ENCODE measurements at places on chromosomes 1 and 21.

DNA sequence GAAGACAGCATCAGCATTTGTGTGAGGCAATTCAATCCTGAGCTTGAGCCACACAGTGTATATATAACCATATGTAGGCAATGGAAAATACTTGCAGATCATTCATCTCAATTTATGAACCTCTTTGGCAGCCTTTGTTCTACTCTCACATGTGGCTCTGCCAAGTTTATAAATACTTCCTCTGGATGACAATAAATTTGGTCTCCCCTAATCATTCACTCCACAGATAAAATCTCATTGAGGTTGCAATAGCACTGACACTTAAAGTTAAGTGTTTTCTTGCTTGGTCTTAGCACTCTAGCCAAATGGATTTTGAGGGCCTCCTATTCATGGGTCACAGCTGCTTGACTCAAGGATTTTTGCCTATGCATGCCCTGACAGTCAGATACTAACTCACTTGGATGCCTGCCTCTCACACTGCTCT lies 136.6 kb upstream of the VANGL1 start:
- DNase-seq, result no peak

- DNase-seq, result no peak
Measured at GRCh38 chr1:163063143-163063542, 6.0 kb upstream of the RGS4 start.

- no peak for DNase-seq
Measured at GRCh38 chr1:87165177-87165576, 163.5 kb upstream of the LMO4 start.

GRCh38 chr1:180563026-180563827 lies 4.5 kb downstream of the OVAAL start:
- no peak for DNase-seq

DNA sequence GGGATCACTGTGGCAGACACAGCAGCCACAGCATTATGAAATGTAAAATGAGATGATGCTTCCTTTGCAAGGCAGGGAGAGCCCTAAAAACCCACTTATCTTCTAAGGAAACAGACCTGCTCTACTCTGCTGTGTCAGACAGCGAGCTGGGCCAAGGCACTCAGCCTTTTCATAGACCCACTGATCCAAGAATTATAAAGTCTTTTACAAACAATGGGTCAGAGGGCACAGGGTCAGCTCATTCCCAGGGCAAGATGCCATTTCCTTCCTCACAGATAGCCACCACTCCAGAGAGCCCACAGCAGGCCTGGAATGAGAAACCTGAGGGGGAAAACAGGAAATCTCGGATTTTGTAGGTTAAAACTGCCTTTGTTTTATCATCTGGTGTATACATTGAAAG lies 42.9 kb downstream of the CASQ2 start:
- DNase-seq, result no peak

GRCh38 chr1:59814901-59815825 lies at the start of gene HOOK1:
Gene HOOK1 (plus strand): TSS chr1:59814949. CDS start chr1:59815118, 169 bp downstream.
- no peak for DNase-seq

DNA sequence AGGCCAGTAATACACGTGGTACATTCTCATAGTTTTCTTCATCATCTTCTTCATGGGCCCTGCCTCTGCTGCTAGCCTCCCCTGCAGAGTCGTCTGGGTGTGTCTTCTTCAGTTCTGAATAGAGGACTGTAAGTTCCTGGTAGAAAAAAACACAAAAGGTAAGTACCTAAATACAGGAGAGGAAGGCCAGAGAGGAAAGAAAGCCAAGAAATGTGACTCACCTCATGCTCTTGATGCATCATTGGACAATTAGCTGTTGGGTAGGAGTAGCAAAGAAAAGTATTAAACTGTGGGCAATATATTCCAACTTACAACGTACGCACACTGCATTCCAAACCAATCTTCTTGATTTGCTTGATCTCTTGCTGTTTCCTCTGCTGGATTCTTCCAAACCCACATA lies 21.8 kb downstream of the FCRL3 start:
- no peak for DNase-seq

- no peak for DNase-seq
Measured at GRCh38 chr21:15144026-15144425, 79.2 kb upstream of the NRIP1 start.

DNA sequence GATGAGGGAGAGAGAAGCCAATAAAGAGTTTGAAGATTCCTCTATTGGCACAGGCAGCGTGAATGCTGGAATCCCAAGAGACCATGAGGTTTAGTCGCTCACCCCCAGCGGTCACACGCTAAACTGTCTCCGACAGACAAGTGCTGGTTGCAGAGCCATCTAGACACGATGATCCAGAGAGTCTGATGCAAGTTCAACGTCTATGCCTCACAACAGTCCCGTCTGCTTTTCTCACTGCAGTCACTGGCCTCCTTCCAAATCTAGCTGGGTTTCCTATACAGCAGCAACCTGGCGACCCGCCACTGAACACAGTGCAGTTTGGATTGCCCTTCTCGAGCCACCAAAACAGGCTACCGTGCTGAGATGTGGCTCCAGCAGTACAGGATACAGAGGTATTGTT lies 98.6 kb upstream of the KRTAP19-8 start:
- DNase-seq, result no peak

- no peak for DNase-seq
Measured at GRCh38 chr21:39660191-39660980, 47.6 kb downstream of the B3GALT5 start.

GRCh38 chr1:223245411-223245810 lies 102.4 kb upstream of the TLR5 start:
- no peak for DNase-seq

GRCh38 chr1:221279146-221279545 lies 399.9 kb downstream of the HLX start:
- DNase-seq, result no peak
